ENCODE measurements at places on chromosomes 13 and 19.

DNA sequence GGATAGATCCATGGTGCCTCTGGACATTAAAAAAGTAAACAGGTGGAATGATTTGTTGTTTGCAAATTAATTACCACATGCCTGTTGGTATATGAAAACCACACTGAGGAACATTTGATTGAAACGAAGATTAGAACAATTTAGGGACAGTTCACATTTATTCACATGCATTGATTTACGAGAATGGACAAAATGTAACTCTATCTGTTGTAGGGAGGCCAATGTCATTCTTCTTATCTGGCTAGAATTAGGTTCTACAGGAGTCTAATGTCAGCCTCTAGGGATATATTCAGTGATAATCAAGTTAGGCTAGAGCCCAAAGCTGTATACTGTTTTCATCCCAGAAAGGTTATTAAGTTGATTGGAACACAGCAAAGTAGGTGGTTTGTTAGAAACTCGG is 125.4 kb downstream of the COL4A2 start:
- DNase-seq, result no peak

- no peak for DNase-seq
These were observed 4.8 kb downstream of the SLC17A7 start for GRCh38 chr19:49436381-49437017.

DNA sequence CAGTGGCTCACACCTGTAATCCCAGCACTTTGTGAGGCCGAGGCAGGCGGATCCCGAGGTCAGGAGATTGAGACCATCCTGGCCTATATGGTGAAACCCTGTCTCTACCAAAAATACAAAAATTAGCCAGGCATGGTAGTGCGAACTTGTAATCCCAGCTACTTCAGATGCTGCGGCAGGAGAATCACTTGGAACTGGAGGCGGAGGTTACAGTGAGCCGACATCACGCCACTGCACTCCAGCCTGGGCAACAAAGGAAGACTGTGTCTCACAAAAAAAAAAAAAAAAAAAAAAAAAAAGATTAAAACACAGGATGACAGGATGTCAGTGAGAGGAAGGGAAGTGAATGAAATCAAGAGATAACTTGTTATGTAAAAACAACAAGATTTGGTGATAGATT is 1158.5 kb downstream of the PCDH9 start:
- no peak for DNase-seq

- DNase-seq, result no peak
These were observed 144.5 kb upstream of the ZNF536 start for GRCh38 chr19:30227661-30228112.

DNA sequence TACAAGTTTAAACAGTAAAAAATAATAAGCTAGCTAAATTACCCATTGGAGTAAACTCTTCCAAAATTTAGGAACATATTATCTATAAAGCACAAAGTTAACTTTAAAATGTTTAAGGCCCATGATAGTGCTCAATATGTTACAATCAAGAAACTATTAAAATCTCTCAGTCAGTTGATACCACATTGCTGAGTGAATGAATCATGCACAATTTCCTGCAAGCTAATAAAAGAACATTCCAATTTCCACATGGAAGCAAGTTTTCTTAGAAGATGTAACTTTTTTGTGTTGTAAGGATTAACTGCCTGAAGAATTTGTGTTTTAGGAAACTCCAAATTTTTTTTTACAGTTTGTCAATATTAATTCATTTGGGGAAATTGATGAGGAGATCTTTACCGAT is 666.6 kb downstream of the SLITRK1 start:
- no peak for DNase-seq

- DNase-seq, result no peak
These were observed 1.7 kb upstream of the ELANE start for GRCh38 chr19:850221-850978.

DNA sequence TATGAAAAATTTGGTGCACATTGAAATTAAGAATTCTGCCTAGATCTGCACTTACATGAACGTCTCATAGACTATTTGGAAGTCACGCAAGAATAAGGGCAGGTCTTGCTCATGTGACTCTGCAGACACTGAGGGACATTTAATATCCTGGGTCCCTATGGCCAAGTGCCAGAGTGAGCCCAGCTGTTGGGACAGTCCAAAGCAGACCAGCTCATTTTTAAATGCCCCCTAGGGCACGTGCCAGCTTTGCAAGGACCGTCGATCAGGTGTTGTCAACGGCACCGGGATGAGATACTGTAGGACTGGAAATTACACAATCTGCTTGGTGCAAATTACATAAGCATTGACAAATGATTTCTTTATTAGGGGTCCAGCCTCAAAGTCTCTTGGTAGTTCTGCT is 293.6 kb downstream of the TEX29 start:
- DNase-seq, result no peak

- DNase-seq, result no peak
These were observed 14.0 kb downstream of the DPP9 start for GRCh38 chr19:4709440-4710280.

GRCh38 chr13:112752711-112753541 is 63.1 kb downstream of the ATP11A start:
- no peak for DNase-seq

- peak; percentile 22 for DNase-seq
These were observed 9.5 kb downstream of the B3GLCT start for GRCh38 chr13:31209172-31209840.

DNA sequence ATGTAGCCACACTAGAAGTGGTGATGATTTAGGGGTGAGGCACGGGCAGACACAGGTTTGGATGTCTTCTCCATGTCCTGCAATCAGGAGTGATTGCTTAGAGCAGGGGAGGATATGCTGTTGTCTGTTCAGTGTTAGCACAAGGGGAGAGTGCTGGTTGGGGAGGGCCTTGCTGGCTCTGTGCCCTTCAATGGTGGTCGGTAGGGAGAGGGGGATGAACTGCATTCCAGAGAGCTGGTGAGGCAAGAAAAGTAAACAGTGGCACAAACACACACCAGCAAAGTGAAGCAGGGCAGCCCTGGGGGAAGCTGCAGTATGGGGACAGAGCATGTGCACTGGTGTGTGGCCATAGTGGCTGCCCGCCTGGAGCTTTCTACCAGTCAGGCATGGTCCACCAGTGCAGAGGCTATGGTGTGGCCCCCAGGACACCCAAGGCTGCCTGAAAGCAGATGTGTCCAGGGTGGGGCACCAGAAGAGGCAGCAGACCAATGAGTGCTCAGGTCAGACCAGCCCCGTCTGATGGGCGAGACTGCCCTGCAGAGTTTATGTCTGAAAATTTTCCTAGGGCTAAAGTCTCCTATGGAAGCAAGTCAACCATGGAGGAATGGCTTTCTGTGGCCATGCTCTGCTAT is 1676.9 kb downstream of the PCDH9 start:
- DNase-seq, result no peak

GRCh38 chr13:90652036-90652435 is 695.5 kb upstream of the MIR17HG start:
- no peak for DNase-seq

DNA sequence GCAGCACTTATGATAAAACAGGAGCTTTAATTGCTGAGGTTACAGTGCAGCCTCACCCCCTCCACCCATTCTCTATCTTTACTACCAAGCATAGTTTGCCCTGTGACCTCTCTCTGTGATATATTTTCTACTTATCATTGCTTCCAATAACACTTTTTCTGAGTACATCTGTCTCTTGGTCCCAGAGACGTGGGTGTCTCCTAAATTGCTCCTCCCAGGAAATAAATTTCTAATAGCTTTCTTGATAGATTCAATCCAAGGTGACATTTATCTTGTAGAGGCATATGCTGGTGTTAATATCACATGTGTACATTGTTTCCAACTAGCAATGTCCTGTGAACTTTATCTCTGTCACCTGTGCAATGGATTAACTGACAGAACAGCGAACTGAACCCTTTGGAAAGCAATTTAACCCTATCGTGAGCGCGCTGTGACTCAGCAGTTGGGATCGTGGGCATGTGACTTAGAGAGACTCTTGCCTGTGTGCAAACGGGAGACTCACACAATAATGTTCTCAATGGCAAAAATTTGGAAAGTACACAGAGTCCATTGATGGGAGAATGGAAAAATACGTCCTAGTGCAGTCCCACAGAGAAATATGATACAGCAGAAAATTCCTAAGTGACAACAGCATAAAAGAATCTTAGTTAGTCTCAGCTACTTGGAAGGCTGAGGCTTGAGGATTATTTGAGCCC is 7.0 kb upstream of the MAP2K2 start:
- DNase-seq, result no peak

GRCh38 chr19:38360839-38361631 is 13.3 kb upstream of the PSMD8 start:
- DNase-seq, result no peak

GRCh38 chr13:46621133-46621532 is 68.2 kb downstream of the LRCH1 start:
- no peak for DNase-seq

DNA sequence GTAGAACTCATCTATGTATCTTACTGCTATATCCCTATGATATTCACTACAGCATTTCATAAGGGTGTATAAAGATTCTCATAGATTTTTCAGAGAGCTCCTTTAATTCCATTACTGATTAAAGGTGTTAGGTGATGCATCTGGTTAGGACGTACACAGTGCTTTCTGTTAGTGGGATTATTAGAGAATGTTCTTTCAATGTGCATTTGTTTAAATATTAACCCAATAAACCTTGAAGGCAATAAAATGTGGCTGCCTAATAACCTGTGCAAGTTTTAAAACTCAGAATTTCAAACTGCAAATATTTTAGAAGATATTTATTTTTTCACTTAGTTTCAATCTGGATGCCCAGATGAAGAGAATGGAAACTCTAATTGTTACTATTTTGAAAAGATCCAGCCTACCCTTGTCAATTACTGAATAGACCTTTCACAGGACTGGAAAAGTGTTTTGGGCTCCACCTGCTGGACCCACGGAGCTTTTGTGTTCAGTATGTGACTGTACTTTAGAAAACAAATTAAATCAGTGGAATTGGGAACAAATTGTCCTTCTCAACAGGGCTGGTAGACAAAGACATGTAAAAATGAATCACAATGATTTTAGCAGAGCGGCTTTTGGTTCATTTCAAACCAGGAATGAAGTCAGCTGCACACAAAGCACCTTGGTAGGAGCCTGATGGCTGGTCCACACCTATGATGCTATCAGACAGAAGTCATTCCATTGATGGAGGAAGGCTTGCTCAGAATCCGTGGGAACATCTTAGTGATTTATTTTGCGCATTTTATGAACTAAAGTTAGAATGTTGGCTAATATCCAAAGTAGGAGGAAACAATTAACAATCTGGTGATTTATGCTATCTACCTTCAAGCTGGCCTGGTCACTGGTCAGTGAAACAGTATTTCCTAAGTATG is 89.4 kb upstream of the RAP2A start:
- peak; percentile 18 for DNase-seq

- no peak for DNase-seq
These were observed 287.8 kb downstream of the LIG4 start for GRCh38 chr13:107927557-107927956.
